ENCODE measurements at places on chromosomes 12 and 14.

DNA sequence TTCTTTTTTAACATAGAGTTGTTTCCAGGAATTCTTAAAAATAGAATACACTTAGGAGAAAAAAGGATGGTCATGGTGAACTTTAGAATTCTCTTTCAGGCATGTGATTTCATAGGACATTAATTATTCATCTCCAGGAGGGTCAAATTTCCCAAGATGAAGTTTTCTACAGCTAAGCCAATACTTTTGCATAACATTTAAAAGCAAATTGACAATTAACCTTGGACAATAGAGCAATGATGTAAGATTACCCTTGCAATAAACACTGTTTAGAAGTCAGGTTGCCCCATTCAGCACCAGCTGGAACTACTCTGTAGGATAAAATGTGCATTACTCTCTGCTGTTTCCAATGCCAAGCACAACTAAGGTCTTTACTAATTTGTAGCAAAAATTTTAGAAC, 49.5 kb downstream of the SIX1 start:
- no peak for DNase-seq

GRCh38 chr14:44613061-44613712, 106.1 kb upstream of the FSCB start:
- no peak for DNase-seq

GRCh38 chr12:115572440-115572839, 705.1 kb downstream of the MED13L start:
- DNase-seq, result no peak

DNA sequence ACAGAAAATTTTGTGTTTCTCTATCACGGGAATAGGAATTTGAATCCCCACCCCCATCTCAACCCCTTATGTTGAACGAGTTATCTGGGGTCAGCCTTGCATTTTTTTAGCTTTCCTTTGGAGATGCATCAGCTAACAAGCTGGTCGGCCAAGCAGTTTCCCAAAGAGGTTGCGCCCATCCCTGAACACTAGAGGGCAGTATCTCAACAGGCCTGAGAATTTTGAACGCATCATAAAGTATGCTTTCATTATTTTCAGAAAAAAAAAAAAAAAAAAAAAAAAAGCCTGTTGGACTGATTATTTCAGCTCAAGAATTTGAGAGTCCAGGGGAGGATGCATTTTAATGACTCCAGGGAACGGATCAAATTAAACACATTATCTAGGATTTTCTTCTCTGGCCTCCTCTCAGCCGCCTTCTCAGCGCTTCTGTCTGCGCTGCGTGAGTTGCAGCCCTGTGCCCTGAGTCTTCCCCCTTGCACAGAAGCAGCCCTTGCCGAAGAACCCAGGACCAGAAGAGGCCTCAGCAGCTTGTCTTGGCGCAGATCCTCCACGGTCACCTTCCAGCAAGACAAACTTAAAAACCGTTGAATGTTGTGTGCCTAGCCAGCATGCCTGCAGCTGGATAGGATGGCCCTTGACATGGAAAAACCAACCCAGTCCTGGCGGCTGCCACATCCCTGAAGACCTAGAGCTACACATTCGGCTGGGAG, 76.6 kb upstream of the GZMB start:
- DNase-seq, result peak; percentile 25

- DNase-seq, result no peak
Observed at GRCh38 chr12:107519906-107520859, 165.4 kb upstream of the PWP1 start.

- no peak for DNase-seq
Observed at GRCh38 chr14:102182936-102183619, 43.4 kb downstream of the WDR20 start.

DNA sequence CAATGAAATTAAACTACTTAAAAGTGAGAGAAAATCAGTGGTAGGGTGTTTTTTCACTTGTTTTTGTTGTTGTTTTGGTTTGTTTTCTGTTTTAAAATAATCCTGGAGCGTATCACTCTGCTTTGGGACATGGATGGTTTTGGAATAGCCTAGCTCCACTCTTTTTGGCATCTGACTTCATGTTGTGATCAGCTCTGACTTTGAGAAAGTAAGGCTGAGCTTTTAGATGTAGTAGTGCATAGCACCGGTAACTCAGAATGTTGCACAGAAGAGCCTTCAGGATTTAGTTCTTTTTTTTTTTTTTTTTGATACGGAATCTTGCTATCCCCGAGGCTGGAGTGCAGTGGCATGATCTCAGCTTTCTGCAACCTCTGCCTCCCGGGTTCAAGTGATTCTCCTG, 8.1 kb downstream of the TRAFD1 start:
- DNase-seq, result no peak

- no peak for DNase-seq
Observed at GRCh38 chr12:41436076-41436475, 248.0 kb downstream of the PDZRN4 start.

DNA sequence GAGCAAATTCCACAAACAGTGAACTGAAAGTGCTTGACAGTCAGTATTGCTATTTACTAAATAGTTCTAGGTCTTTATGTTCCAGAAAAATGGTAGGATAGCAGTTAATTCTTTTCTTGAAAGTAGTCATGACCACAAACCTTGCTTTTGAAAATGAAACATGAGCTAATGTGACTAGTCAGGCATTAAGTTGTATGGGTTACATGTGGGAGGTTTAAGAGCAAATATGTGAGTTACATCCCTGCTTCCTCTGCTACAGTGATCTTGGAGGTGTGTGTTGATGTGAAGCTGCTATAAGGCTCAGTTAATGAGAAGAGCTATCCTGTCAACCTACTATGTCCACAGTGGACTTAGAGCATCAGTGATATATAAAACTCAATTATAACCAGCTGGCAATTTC, 741.6 kb downstream of the FSCB start:
- DNase-seq, result no peak

DNA sequence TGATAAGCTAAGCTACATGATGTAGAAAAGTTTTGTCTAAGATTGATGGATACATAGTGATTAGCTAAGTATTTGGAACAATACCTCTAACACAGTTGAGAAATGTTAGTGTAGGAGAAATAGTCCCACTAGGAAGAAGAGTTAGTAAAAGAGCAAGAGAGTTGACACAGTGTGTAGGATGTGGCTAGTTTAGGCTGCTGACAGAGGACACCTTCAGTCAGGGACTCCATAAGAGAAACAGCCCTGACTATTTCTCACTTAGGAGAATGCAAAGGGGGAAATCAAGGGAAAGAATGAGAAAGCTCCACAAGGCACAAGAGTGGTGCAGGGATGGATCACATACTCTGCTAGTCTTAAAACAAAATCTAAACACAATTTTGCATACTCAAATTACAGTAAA, 613.7 kb downstream of the SLC16A7 start:
- DNase-seq, result no peak

DNA sequence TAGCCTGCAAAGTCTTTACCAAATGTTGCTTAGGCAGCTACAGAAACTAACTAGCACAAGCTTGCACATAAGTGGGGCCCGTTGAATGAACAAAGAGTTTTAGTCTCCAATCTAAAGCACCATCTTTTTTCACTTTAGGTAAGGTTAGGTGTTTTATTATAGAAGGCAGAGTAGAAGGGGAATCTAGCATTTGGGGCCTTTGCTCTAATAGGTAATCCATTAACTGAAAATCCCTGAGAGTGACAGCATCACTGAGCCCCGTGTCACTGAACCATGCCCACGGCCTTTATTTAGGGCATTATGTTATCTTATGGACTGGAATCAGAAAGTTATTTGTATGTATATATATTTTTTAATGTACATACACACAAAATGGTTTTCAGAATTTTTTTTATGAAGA, 25.1 kb downstream of the CPNE8 start:
- DNase-seq, result no peak

- peak; percentile 27 for DNase-seq
Observed at GRCh38 chr14:23299211-23299957, 3.3 kb downstream of the PPP1R3E start.

DNA sequence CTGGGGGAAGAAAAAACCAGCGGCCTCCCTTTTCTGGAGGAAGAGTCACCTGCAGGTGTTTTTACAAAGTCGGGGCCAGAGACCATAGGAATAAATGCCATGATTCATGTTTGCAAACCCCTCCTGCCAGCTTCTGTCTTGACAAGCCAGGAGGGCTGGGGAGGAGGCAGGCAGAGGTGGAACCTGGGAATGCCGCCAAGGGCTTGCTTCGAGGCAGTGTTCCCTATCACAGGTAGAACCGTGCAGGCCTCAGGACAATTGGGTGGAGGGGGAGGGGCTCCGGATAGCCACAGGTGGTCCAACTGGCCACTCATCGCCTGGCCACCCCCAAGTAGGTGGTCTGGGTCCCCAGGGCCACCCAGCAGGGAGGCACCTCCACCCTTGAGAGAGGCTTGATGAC, 14.2 kb upstream of the DLK1 start:
- no peak for DNase-seq

GRCh38 chr12:1922985-1923384, 4.5 kb upstream of the CACNA2D4 start:
- no peak for DNase-seq

- DNase-seq, result no peak
Observed at GRCh38 chr12:64782191-64782876, 23.1 kb upstream of the GNS start.

DNA sequence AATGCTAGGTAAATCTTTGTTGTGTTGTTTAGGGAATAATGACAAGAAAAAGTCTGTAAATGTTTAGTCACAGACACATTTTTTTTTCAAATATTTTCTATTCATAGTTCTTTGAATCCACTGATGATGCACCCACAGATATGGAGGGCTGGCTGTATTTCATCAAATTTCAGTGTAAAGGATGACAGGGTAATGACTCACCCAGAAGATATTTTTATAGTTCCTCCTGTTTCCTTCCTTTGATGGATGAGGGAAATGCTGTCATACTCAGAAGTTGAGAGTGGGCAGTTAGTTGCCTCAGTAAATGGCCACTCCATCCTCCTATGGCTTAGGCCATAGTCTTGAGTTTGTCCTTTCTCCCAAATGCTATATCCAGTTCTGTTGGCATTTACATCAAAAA, 76.9 kb upstream of the REP15 start:
- peak; percentile 96 for DNase-seq

GRCh38 chr12:99957866-99958466, 26.8 kb downstream of the ANKS1B start:
- no peak for DNase-seq

GRCh38 chr12:132517013-132517739, 27.2 kb downstream of the FBRSL1 start:
- no peak for DNase-seq

DNA sequence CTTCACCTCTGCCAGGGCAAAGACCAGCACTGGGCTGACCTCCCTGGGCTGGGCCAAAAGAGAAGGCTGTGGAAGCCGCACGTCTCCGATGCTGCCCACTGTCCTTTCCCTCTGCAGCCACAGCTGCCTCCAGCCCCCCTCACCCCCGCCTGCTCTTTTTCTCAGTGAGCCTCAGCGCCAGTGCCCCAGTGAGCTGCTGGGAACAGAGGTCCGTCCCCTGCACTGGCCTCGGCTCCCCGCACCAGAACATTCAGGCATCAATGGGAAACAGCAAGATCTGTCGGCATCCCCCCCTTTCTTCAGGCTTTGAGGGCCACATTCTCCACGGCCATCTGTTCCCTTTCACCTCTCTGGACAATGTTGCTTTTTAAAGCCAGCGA, 398.1 kb downstream of the ZFP36L1 start:
- no peak for DNase-seq

GRCh38 chr14:106210650-106211049, 684.3 kb downstream of the TMEM121 start:
- no peak for DNase-seq

GRCh38 chr12:50440288-50440687, 39.6 kb downstream of the LARP4 start:
- DNase-seq, result no peak

DNA sequence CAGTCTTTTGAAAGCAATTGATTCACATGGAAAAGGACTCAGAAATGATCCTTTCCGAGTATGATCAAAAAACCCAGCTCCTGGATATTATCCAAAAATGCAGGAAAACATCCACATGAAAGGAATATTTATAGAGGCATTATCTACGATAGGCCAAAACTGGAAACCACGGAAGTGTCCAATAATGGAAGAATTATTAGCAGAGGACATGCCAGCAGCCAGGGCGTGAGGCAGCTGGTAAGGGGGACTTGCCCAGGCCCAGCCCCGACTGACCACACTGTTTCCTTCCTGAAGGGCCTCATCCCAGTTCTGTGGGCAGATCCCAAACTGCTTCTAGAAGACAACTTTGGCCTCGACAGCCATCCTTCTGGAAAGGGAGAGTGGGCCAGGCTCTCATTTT, 20.5 kb downstream of the ACTN1 start:
- DNase-seq, result no peak

DNA sequence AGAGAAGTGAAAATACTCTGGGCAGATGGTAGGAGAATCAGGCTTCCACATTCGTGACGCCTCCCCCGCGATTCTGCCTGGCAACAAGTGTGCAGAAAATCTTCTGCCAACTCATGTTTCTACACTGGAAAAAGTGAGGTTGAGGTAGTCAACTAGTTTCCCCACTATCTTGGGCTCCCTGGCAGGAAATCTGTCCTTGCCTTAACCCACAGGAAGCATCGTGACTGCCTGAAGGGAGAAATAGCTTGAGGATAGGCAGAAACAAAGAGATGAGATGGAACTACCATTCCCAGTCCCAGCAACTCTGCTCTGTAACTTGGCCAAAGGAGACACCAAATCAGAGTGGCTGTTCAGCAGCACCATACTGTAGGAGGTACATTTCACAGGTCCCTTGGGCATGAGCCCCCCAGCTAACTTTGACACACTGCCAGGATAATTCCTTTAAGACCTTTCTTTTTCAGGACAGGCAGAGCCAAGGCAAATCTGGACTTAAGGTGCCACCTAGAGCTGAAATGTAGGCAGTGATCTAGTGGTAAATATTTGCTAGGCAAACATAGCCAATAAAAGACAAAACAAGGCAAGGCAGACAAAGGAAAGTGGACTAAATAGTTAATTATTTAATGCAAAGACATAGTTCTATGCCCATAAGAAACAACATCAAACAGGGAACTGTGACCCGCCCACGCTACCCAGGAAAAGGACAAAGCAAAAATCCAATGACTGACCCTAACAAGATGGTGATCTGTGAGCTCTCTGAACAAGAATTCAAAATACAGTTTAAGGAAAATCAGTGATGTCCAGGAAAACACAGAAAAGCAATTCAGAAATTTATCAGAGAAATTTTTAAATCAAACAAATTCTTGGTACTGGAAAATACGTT, 205.1 kb downstream of the PTPRO start:
- peak; percentile 19 for DNase-seq

DNA sequence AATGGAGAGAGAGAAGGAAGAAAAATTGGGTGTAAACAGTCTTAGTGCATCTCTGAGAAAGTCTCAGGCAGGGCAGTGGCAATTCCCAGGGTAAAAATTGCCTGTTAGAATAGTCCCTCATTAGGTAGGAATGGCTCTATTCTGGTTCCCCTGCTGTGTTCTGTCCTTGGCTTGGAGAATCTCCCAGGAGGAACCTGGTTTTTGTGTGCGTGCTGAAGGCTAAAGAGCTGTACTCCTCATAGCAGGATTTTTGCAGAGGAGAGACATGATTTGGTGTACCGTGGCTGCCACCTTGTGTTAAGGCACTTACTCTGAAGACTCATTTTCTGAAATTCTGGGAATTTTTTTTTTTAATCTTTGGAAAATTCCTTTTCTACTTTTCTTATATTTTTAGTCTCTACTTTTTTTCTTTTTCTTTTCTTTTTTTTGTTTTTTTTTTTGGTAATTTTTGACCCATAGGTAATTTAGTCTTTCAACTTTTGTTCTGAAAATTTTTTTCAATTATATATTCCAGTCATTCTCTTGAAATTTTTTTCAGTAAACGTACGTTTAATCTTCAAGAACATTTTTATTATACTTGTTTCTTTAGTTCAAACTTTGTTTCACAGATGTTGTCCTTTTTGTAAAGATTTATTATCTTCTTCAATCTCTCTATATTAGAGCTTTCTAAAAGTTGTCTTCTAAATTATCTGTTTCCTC, 63.8 kb downstream of the FBXO33 start:
- DNase-seq, result peak; percentile 51
